ENCODE measurements at places on chromosomes 3 and 15.
A peak's percentile ranks its signal among the peaks of the same experiment; 100 is the strongest.

- no peak for DNase-seq
These were observed 703.3 kb upstream of the LMCD1 start for GRCh38 chr3:7798276-7798675.

DNA sequence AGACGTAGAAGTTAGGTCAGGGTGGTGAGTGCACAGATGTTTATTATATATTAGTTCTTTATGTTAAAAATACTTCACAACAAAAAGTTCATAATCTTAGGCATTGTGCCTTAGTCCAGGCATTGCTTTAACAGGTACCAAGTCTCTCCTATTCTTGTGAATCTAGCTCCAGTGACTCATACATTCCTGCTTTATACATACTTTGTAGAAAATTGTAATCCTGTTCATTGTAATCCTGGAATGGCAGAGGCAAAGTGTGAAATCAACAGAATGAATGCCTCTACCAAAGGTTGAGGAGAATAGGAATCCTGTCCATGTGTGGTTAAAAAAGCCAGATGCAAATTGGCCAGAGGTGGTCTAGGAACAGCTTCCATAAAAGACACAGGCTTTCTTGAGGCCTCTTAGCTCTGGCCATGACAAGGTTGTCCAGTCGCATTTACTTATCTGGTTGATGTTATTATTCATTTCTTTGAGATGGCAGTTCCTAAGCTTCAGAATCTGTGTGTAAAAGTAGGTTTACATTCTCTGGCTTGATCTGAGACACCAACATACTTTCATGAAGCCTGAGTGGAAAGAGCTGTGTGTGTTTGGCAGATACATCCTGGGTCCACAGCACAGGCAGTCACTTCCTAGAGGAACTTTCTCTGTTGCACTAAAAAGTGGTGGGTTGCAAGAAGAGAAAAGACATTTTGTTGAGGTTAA is 109.0 kb downstream of the CDIN1 start:
- peak; percentile 11 for DNase-seq

DNA sequence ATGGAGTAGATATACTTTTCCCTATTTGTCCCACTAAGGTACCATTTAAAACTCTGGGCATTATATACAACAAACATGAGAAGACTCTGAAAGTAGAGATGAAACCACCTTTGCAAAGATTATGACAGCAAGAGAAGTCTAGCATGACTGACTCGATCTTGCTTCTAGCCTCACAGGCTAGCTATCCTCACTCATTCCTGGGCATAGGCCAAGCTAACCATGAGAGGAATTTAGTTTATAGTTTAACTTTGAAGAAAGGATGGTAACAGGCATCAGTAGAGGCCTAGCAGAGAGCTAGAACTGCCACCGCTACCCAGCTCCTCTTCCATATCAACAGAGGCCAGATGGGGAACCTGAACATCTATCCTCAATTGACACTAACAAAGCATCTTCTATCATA is 63.5 kb upstream of the FSIP1 start:
- no peak for DNase-seq

DNA sequence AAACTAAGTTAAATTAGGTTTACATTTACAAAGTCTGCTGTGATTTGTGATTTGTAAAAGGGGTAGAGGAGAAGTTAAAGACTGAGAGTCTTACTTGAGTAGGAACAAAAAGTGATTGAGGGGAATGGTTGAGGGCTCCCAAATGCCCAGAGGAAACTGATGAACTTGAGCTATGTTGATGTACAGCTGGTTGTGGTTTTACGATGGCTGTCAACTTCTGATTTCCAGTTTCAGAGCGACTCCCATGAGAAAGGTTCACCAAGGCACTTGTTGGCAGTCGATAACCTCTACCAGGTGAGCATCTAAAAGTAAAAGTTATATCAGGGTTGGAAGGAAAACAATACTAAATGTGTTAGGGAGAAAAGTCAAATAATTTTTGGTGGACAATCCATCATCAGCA is 91.0 kb downstream of the XRN1 start:
- DNase-seq = no peak

DNA sequence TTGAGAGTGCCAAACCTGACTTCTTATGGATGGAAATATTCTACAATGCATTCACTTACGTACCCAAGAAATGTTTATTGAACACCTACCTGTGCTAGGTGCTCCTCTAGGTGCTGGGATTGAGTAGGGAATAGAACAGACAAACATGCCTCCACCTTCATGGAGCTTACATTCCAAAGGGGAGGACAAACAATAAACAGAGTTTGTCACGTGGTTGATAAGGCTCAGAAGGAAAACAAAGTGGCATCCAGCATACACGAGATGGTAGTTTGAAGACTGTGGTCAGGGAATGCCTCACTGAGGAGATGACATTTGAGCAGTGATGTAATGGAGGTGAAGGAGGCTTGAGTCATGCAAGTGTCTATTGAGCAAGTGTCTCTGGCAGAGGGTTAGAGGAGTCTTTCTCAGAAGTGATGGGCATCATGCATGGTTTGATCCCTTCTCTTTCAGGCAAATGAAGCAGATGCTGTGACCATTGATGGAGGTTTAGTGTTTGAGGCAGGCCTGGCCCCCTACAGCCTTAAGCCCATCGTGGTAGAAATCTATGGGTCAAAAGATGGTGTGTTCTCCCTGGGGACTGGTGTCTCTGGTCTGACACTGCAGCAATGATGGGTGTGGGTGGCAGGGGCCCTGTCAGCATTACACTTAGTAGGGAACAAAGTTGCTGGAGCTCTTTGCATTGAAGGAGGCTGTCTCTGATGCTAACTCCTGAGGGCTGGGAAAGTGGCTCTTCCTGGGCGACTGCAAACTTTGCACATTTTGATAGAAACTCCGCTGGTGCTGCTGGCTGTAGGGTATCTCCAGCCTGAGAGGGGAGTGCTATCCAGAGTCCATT is 29.7 kb upstream of the TOPBP1 start:
- no peak for DNase-seq

- no peak for DNase-seq
These were observed 107.3 kb upstream of the TMC3 start for GRCh38 chr15:81481346-81481745.

DNA sequence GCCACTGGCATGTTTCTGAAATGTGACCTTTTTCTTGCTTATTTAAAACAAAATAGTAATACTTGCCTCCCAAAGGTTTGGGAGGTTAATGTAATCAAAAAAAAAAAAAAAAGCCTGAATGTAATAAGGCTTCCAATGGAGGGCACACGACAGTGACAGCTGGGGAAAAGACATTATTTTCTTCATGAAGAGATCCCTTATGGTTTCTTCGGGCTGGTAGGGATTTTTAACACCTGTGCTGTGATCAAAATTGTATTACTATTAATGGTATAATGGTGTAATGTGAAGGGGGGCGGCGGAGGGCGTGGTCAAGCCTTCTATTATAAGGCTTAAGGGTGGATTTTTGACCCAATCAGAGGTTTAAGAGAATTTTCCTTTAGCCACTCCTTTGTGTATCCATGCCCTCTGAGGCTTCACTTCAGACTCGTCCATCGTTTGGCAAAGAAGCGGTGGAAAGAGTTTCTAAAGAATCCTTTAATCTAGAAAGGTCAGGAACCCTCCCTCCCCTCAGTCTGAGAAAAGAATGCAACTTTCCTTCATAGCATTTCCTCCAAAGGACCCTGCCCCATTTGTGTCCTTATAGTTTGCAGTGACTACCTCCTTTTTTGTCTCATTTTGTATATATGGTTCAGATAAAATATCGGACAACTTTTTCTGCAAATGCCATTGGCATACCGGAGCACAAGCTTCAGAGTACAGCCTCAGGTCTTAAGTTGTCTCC is 89.5 kb upstream of the CHD2 start:
- DNase-seq = peak; percentile 79

- peak; percentile 74 for DNase-seq
These were observed at the start of gene P3H2 for GRCh38 chr3:190120269-190121060. TSS of gene P3H2 (minus strand) at chr3:190120897. CDS start at chr3:190120731, 166 bp downstream.

DNA sequence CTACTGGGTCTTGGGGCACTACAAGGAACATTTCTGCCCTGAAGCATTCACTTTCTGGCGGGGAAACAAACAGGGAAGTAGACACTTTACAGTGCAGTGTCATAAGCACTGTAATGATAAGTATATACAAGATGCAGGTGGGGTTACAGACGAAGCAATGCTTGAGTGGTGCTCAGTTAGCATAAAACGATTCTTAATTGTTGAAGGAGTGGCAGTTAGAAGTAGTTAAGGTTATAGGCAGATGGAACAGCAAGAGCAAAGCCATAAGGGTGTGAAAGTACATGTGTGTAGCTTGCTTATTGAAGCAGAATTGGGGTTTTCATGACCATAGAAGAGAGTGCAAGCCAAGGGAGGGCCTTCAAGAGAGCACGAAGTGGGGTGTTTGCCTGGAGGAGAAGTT is 46.2 kb downstream of the SLC25A26 start:
- DNase-seq = no peak

DNA sequence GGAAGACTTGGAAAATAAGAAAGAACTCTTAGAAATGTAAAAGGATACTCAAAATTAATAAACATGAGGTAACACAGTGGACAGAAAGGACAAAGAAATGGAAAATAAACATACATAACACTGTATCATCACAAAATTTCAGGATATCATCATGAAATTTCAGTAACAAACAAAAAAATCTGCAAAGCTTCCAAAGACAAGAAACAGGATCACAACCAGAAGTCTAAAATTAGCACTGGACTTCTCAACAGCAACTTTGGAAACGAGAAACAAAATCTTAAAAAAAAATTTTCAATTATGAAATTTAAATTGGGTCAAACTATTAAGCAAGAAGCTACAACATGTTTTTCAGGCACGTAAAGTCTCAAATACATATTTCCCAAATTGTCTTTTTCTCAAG is 238.8 kb downstream of the STAG1 start:
- DNase-seq = no peak

- no peak for DNase-seq
These were observed 213.2 kb downstream of the CADM2 start for GRCh38 chr3:85171976-85172375.

DNA sequence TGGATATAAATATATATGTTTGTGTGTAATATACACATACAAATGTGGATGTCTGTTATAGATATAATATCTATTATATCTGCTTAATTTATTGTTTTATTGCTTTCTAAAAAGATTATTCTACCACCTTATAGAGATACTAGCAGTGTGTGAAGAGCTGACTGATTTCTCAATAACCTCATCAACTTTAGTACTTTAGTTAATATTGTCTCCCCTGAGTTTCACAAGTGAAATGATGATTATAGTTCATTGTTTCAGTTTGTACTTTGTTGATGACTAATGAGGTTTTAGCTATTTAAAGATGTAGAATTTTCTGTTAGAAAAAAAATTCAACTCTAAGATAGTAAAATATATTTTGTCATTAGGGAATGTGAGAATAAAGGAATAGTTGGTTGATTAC is 11.4 kb downstream of the RSRC1 start:
- no peak for DNase-seq

- no peak for DNase-seq
These were observed 203.3 kb downstream of the MBNL1 start for GRCh38 chr3:152471814-152472671.

GRCh38 chr3:104810896-104811295 is 555.8 kb upstream of the ALCAM start:
- no peak for DNase-seq

DNA sequence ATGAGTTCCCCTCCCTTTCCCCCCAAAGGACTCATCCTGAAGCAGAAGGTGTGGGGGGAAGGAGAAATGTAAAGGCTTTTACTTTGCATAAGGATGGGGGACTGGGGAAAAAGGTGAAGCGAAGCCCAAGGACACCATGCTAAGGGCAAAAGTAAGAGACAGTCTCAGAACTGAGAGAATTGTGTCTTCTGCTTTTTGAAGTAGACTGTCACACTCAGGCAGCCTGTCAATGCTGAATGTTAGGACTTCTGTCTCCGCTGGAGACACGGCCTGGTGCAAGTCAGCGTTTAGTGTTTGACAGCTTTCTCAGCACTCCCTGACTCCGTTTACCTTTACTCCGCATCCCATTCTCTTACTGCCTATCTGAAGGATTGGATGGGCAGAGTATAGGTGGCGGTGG is 13.8 kb downstream of the RBM5 start:
- DNase-seq = no peak

DNA sequence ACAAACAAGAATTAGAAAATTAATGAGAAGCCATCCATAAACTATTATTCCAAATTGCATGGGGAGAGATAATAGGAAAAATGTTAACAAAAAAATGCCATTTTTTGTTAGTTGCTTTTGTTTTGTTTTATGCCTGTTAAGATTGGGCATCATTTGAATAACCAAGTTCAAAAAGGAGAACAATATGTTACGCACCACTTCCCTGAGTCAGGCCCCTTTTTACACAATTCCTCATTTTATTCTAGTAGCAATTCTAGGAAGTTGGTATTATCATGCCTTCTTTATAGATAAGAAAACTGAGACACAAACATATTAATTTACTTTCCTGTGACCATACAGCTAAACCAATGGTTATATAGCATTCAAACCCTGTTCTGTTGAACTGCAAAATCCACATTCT is 736.9 kb upstream of the CCDC54 start:
- DNase-seq = no peak

- peak; percentile 45 for DNase-seq
These were observed 156.2 kb downstream of the PLCL2 start for GRCh38 chr3:17040990-17041377.

DNA sequence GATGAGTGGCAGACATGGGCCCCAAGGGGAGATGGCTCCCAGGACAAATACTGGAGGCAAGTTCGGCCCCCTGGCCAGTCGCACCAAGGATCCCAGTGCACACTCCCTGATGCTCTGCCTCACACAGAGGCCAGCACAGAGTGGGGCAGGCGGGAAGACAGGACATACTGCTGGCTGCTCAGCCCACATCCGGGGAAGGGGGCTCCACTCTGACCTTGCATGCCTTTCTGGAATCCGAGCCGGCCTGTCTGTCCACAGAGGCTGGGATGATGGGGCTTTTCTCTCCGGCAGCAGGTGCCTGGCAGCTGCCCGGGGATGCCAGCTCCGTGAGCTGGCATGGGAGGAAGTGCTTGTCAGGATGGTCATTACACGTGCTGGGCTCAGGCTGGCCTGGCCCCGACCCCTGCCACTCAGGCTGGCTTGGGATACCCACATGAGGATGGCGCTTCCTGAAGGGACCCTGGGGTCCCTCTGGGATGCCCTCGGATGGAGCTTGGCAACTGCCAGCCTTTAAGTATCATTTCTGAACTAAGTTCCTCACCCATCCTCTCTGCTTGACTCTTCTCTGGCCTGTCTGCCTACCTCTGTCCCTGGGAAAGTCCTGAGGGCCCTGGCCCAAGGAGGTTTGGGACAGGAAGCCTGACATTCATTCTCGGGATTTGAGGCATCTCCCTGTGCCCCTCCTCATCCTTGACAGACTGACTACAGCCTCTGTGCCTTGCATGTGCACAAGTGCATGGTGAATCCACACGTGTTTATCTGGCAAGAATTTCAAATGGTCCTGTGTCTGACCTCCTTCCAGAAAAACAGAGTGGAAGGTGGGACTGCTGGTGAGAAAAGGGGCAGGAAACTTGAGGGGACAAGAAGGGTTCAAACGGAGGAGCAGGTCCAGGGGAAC is 46.5 kb downstream of the EXOG start:
- peak; percentile 82 for DNase-seq

All from HS-27A (cell line).